ENCODE measurements at places on chromosomes 7 and 10. TPM values are rescaled to one million over a fixed set of nuclear protein-coding genes. Genes with fewer than 3 reads are reported as not detected.

NPC1L1 gene
- 0.07 TPM for total RNA-seq

GRCh38 chr7:24436131-24436920 lies 136.9 kb upstream of the PALS2 start:
- no peak for DNase-seq

DRGX gene
- total RNA-seq, result not detected

GRCh38 chr10:131747791-131748190 lies 153.0 kb upstream of the PPP2R2D start:
- DNase-seq, result no peak

DNA sequence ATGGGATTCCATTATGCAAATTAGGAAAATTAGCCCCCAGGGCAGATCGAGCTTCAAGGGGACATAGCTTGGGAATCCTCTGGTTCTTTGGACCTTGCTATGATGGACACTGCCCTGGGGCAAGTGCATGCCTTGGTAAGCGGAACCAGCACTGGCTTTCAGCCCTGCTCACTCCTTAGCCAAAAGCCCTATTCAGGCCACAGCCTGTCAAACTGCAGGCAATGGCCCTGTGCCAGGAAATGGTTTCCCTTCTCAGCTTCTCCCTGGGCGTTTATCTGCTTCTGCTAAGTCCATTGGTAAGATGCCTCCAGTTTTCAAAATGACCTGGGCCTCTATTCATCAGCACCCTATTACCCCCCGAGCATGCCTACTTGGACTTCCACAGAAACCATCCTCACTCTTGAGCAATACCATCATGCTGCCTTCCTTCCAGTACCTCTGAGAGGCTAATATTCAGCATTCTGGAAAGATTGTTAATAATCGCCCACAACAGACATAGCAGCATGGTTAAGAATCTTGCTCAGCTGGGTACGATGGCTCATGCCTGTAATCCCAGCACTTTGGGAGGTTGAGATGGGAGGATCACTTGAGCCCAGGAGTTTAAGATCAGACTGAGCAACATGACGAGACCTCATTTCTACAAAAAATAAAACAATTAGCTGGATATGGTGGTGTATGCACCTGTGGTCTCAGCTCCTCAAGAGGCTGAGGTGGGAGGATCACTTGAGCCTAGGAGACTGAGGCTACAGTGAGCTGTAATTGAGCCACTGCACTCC lies 918.6 kb upstream of the AUTS2 start:
- DNase-seq, result no peak

GRCh38 chr10:118092209-118092608 lies 45.5 kb upstream of the RAB11FIP2 start:
- no peak for DNase-seq

GRCh38 chr10:73743905-73744663 lies at the start of gene SEC24C:
TSS of gene SEC24C (plus strand) at chr10:73744372. CDS start at chr10:73746833, 2,461 bp downstream.
- DNase-seq, result peak; percentile 98

WDR91 gene
- total RNA-seq, result 10.3 TPM

- DNase-seq, result no peak
Measured at GRCh38 chr7:70621954-70622600, 509.9 kb upstream of the GALNT17 start.

- no peak for DNase-seq
Measured at GRCh38 chr10:124064676-124065075, 28.7 kb downstream of the CHST15 start.

CEP55 gene
- total RNA-seq, result 88.0 TPM

DNA sequence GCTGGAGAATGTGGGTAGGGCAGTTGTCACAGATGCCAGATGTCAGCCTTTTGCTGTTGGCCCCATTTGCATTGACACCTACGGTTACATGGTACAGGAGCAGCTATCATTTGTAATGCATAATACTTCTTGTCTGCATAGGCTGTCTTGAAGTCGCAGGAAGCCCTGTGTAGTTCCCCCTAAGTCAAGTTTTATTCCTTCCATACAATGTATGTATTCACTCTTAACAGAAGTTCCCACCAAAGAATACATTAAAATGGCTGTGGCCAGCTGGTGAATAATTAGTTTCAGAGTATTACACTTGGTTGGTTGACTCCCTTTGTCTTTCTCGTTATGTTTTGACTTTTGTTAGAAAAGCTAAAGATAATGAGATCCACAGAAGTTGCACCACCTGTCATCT lies 1169.0 kb downstream of the REEP3 start:
- DNase-seq, result no peak

- no peak for DNase-seq
Measured at GRCh38 chr10:43114088-43114742, 24.0 kb upstream of the CSGALNACT2 start.

DNA sequence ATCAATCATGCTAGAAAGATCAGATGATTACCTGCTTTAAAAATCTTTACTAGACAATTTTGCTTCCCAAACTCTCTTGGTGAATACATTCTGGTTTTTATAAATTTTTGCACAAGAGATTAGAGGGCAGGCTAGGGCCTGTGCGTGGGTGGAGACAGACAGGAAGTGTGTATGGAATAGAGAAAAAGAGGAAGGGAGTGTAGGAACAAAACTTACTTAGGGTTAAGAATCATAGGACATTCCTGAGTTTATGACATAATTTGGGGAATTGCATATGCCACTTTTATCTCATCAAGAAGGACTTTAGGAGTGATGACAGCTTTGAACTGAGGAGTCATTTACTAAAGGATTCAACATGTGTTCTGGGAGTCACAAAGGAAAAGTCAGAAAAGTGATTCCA lies 31.3 kb downstream of the LAMB1 start:
- DNase-seq, result no peak

- no peak for DNase-seq
Measured at GRCh38 chr7:27211764-27212204, 11.9 kb upstream of the HOXA13 start.

DNA sequence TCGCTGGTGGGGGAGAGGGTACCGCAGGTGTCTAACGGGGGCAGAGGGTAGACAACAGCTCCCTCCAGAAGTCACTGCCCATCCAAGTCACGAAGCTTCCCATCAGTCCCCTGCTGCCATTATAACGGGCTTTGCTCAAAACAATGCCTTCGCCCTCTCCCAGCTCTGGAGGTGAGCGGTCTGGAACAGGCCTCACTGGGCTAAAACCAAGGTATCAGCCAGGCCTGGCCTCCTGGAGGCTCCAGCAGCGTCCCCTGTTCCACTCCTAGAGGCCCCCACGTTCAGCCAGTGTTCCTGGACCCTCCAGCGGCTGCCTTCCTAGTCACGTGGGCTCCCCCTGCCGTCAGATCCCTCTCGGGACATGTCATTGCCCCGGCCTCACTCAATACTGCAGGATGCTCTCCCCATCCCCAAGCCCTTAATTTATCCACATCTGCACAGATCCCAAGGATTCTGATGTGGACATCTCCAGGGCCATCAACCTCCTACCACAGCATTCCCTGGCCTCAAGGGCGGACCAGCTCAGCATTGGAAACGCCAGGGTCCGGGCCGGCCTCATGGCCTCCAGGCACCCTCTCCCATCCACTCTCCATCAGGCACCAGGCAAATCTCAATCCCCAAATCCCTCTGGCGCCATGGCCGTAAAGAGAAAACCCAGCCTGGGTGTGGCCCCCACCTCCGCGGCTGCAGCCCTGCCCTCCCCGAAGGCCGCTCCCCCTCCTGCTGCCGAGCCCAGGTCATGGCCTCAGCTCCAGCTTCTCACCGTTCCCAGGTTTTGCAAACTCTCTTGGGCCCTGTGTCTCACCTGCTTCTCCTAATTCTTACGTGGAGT lies 104.1 kb upstream of the FAM20C start:
- DNase-seq, result no peak

DNA sequence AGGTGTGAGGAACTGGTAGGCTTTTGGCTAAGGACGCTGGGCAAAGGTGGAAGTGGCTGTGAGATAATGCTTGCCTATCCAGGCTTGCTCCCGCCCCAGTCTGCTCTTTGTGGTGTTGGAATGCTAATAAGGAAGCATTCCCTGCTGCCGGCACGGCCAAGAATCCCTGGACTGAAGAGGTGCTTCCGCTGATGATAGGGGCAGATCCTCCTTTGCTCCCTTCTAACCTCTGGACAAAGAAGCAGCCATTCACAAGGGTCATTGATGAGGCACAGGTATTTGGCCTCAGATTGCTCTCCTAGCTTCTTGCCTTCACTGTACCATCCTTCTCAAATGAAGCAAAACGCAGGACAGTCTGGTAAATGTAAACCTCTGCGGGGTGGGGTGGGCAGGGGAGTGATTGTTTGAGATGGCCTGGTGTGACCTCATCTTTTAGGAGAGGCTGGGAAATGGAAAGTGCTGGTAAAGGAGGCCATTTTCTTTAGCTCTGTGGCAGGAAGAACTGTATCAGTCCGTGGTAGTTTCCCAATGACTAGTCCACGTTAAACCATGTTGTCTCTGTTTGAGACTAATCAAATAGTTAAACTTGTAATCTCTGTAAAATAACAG lies 1.7 kb downstream of the PGAM1 start:
- peak; percentile 78 for DNase-seq

- no peak for DNase-seq
Measured at GRCh38 chr7:144606261-144606660, 202.8 kb upstream of the NOBOX start.

DNA sequence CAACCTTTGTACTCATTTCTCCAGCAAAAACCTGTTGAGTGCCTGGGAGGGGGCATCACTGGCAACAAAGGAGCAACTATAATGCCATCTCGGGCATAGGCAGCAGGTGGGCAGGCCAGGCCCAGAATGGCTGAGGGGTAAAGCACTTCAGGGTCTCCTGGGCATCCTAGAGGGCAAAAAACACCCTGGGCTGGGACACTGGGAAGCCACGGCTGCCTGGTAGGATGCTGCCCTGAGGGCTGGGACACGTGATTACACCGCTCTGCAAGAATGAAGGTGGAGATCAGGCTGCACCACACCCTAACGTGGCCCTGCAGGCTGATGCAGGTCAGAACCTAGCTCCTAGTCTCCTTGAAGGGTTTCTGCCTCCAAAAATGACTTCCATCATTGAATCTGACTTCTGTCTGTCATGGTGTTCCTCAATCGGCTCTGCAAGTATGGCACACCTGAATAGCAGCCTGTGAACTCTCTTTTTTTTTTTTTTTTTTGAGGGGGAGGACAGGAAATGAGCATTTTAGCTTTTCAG lies 4.5 kb upstream of the TRAPPC14 start:
- DNase-seq, result no peak

GRM3 gene
- not detected for total RNA-seq

ZNF655 gene
- 49.8 TPM for total RNA-seq

NMT2 gene
- total RNA-seq, result 21.8 TPM

HEPACAM2 gene
- not detected for total RNA-seq

- DNase-seq, result no peak
Measured at GRCh38 chr10:26555719-26556368, 117.7 kb downstream of the APBB1IP start.

SLC16A12 gene
- not detected for total RNA-seq

DNA sequence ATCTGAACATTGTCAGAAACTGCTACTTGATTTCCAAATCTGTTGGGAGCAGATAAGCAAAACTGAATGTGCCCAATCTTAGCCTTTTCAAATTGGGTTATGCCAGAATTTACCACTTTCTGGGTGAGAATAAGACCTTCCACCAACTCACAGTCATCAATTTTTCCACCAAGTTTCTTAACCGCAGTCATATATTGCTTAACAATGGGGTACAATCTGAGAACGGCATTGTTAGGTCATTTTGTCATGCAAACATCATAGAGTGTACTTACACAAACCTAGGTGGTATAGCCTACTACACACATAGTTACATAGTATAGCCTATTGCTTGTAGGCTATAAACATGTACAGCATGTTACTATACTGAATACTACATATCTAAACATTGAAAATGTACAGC lies 16.0 kb downstream of the MRPS33 start:
- DNase-seq, result no peak
